Left colon (tissue), 2 donors: ENCODE measurements at places on chromosomes 4 and X. TPM values are rescaled to one million over a fixed set of nuclear protein-coding genes. Genes with fewer than 3 reads are reported as not detected.

- no peak for DNase-seq
Observed at GRCh38 chr4:40736910-40737309, 12.8 kb upstream of the NSUN7 start.

GRCh38 chr4:141713771-141714445 is 77.5 kb downstream of the IL15 start:
- DNase-seq, result no peak

GRCh38 chrX:56795309-56795868 is 66.3 kb downstream of the NBDY start:
- DNase-seq, result no peak

DNA sequence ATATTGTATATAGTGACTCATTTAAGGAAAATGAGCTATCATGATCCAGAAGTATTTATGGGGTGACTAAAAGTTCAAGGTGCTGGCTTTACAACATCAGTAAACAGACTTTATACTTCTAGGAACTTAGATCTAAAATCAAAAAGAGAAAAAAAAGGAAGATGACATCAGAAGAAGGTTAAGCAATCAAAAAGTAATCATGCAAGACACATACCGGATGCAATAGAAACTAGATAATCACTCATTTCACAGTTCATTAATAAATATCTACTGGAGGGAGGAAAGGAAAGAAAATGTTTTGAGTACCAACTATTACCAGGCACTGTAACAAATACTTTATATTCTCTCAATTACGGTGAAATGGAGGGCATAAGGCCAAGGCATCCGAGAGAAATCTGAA is 276.4 kb downstream of the SPRY1 start:
- DNase-seq, result no peak

The TBC1D14 gene
- total RNA-seq, result 56.6 TPM
